Activated naive CD8-positive, alpha-beta T cell treated with anti-CD3 and anti-CD28 coated beads, Interleukin-2, amount 50 U/mL, for 16 hours (primary cell): ENCODE measurements at places on chromosomes 16 and 17.
A peak's percentile ranks its signal among the peaks of the same experiment; 100 is the strongest.

GRCh38 chr16:68379472-68380347 is 68.6 kb downstream of the SMPD3 start:
- DNase-seq, result no peak

- DNase-seq, result no peak
These were observed 68.8 kb downstream of the LMF1 start for GRCh38 chr16:901715-902601.

- no peak for DNase-seq
These were observed 522 bp downstream of the DNASE1 start for GRCh38 chr16:3655030-3655395.

DNA sequence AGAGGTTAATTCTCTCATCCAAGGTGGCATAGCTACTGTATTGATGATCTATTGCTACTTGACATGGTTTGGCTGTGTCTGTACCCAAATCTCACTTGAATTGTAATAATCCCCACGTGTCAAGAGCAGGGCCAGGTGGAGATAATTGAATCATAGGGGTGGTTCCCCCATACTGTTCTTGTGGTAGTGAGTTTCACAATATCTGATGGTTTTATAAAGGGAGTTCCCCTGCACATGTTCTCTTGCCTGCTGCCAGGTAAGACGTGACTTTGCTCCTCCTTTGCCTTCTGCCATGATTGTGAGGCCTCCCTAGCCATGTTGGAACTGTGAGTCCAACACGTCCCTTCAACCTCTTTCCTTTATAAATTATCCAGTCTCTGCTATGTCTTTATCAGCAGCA is 22.9 kb upstream of the CPPED1 start:
- DNase-seq, result no peak

DNA sequence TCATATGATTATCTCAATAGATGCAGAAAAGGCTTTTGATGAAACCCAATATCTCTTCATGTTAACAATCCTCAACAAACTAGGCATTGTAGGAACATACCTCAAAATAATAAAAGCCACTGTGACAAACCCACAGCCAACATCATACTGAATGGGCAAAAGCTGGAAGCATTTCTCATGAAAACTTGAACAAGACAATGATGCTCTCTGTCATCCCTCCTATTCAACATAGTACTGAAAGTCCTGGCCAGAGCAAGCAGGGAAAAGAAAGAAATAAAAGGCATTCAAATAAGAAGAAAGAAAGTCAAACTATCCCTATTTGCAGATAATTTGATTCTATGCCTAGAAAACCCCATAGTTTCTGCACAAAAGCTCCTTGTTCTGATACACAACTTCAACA is 999.2 kb upstream of the GOT2 start:
- DNase-seq, result no peak

GRCh38 chr16:74073456-74073855 is 223.2 kb upstream of the PSMD7 start:
- DNase-seq, result no peak

DNA sequence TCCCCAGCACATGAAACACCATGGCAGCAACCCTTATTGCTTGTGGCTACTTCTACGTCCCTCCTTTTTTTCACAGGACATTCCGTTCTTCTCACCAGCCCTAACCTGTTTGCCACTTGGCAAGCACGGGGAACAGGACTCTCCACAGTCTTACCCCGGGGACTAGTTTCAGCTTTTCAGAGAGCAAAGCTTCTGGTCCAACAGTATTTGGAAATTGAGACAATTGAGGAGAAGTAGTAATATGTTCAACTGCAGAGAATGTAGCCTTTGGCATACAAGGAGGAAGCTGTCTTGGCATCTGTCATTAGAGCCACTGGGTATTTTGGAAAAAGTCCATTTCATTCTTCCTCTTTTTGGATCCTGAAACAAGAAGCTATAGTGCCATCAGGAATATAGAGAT is 65.7 kb downstream of the MAP2K6 start:
- DNase-seq, result no peak

- DNase-seq, result no peak
These were observed 78.4 kb downstream of the ABCC1 start for GRCh38 chr16:16027728-16028310.

DNA sequence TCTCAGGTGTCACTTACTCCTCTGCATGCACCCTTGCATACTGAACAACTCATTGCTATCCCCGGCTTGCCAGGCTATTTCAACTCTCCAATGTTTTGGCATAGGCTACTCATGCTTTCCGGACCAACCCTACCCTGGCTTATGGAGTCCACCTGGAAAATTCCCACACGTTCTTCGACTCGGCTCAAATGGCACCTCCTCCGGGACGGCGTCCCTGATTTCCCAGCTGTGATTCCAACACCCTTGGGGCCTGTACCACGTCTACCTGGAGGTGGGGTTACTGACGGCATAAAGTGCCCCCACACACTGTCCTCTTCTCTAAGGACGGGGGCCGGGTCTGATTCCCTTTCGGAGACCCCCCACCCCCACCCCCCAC is 498 bp downstream of the SMYD4 start:
- DNase-seq, result no peak

- DNase-seq, result no peak
These were observed 34.1 kb downstream of the EEF2K start for GRCh38 chr16:22240023-22240710.

GRCh38 chr17:16989230-16989952 is 17.5 kb upstream of the TNFRSF13B start:
- DNase-seq, result no peak

- no peak for DNase-seq
These were observed 145.2 kb downstream of the RBFOX3 start for GRCh38 chr17:79465681-79466025.

DNA sequence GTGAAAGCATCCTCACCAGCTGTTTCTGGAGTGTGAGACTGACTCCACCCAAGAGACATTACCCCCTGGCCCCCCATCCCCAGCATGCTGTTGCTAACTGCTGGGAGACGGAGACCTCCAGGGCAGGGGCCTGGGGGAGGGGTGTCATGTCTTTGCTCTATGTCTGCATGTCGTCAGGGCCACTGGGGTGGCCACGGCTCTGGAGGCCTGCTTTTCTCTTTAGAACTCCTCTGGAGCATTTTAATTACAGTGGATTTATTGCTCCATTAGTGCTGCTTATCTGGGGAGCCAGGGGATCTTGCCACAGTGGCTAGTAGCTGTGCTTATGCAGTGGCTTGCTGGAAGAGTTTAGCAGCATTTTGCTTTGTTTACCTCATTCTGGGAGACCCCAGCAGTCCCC is 32.3 kb downstream of the CLEC16A start:
- DNase-seq, result no peak

DNA sequence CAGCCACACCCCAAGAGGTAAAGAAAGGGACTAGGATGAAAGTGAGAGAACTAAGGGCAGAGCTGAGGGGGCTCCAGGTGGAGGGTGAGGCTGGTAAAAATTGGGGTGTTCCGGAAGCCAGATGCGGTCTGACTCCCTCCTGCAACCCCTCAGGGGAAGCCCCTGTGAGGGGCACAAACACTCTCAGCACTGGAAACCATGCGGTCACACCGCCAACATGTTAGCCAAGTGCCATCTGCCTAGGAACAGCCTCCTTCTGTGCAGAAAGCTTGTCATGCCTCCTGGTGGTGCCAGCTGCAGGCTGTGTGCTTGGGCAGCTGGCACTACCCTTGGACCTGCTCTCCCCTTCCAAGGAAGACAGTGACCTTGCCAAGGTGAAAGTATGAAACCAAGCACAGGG is 83.5 kb upstream of the RPL38 start:
- DNase-seq, result no peak

- DNase-seq, result no peak
These were observed 615.6 kb downstream of the MAF start for GRCh38 chr16:78984887-78985464.

GRCh38 chr17:27413792-27414191 is 42.5 kb upstream of the KSR1 start:
- no peak for DNase-seq

- no peak for DNase-seq
These were observed 32.6 kb downstream of the SCPEP1 start for GRCh38 chr17:57010487-57010886.

GRCh38 chr16:75329943-75330342 is 78.5 kb upstream of the BCAR1 start:
- no peak for DNase-seq

- no peak for DNase-seq
These were observed 31.3 kb upstream of the CCDC182 start for GRCh38 chr17:57776366-57776765.

- DNase-seq, result no peak
These were observed at the start of gene CHRNB1 for GRCh38 chr17:7444682-7445618. TSS of gene CHRNB1 (plus strand) at chr17:7445061. CDS start at chr17:7445128, 67 bp downstream.

DNA sequence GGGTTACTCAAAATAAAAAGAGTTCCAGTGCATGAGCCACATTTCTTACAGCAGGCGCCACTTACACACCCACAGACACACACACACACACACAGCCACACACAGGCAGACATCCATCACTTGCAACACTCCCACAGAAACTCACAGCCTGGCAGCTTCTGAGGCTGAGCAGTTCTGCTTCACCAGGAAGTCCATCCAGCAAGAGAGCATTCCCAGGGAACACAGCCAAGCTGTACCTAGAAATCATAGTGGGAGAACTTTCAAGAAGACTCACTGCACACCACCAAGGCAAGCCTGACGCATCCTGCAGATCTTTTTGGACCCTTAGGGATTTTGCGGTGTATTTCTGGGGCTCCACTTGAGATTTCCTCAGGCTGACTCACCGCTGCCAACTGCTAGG is 140.9 kb upstream of the WSB1 start:
- DNase-seq, result no peak

- peak; percentile 66 for DNase-seq
These were observed 1.3 kb downstream of the HBQ1 start for GRCh38 chr16:181565-182021.

GRCh38 chr16:67017421-67017750 is 11.6 kb upstream of the CBFB start:
- DNase-seq, result no peak

- DNase-seq, result no peak
These were observed 115.7 kb downstream of the MRM1 start for GRCh38 chr17:36717088-36717487.

- no peak for DNase-seq
These were observed 36.6 kb downstream of the METTL16 start for GRCh38 chr17:2475056-2475455.

DNA sequence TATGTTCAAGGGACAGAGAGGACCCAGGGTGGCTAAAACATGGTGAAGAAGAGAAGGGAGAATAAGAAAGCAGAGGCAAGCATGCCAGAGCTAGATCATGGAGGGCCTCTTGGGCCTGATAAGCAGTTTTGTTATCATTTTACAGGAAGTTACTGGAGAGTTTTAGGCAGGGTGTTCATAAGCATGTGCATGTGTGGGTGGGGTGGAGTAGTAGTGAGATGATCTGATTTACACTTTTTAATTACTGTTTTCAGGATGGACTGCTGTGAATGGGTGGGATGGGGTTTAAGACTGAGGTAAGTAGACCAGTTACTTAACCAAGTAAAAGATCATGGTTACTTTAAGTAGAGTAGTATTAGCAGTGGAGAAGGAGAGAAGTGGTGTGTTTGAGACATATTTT is 173.6 kb downstream of the PHKB start:
- DNase-seq, result no peak

DNA sequence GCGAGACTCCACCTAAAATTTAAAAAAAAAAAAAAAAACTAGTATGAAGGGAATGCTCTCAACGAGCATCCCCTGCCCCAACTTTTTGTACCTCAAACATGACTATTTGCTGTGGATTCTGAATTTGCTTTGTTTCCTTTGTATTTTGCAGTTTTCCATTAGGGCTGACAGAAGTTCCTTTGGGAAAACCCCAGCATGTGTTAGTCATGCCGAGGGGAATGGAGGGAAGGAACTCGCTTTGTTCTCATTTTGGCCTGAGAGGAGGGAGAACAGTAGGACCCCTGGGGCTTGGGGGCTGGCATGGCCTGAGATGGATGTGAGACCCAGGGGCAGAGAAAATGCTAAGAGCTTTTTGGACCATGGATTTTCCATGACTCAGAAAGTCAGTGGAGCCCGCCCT is 20.5 kb downstream of the KRT9 start:
- DNase-seq, result no peak

GRCh38 chr16:88368036-88368435 is 14.7 kb upstream of the ZNF469 start:
- DNase-seq, result no peak

DNA sequence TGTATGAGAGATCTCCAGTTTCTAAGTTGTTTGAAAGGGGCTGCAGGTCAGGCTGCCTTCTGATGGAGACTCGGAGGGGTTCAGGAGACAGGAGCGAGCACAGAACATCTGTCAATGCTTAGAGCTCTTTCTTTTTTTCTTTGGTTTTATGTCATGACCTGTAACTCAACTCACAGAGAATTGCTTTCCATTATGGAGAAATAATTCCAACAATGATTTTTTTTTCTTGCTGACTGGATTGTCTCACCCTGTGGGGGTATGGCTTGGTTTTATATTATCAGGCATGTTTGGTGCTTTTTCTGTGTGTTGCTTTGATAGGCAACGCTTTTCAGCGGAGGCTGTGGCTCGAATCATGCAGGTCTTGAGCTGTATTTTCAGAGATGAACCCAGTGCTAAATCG is 10.7 kb upstream of the KCNJ2 start:
- no peak for DNase-seq

DNA sequence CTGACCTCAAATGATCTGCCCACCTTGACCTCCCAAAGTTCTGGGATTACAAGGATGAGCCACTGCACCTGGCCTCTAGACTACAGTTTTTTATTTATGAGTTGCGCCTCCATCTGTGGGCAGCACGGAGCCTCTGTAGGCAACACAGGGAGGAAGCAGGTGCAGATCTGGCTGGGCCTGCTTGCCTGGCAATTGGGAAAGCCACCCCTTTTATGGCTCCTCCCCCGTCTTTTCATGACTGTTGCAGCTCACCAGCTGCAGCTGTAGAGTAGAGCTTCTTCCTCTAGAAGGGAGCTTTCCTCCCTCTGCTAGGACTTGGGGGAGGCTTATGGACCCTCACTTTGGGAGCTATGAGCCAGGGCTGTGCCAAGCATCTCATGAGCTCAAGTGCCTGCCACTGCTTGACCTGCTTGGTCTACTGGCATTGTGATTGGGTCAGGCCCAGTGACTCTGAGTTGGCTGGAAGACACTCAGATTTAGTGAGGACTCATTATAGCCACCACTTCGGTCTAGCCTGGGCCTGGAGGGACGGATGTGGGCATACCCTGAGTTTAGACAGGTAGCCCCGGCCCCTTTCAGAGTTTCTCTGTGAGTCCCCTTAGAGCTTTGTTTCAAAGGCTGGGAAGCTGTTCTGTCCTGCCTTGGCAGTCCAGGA is 6.9 kb upstream of the SLC7A6 start:
- no peak for DNase-seq

GRCh38 chr17:57286399-57287105 is 30.2 kb downstream of the MSI2 start:
- no peak for DNase-seq

- DNase-seq, result no peak
These were observed at the start of gene GJC1 for GRCh38 chr17:44829523-44830358. TSS of gene GJC1 (minus strand) at chr17:44830287. CDS start at chr17:44805817, 24,470 bp downstream.

- DNase-seq, result no peak
These were observed 1.0 kb downstream of the MYLK3 start for GRCh38 chr16:46746821-46747776.

DNA sequence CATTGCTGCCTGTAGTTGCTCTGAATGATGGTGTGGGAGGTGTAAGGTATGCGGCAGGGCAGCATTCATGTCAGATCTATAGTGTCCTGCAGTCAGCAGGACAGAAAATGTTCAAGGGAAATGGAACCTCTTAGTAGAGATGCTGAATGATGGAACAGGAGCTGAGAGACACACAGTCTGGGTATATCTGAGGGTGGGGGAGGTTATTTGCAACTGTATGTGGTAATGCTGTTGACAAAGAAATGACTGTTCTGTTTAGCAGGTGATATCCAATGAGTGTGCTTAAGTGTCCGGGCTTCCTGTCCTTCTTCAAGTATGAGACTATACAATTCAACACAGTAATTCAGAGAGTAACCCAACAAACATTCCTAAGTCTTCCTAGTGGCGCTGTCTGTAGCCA is 46.6 kb downstream of the STH start:
- no peak for DNase-seq
